ENCODE measurements at places on chromosomes 7 and 10.

- DNase-seq: no peak
These were observed 885 bp upstream of the NKX1-2 start for GRCh38 chr10:124450783-124451057.

- peak; percentile 79 for DNase-seq
These were observed 9.6 kb downstream of the TRIM56 start for GRCh38 chr7:101094791-101095375.

DNA sequence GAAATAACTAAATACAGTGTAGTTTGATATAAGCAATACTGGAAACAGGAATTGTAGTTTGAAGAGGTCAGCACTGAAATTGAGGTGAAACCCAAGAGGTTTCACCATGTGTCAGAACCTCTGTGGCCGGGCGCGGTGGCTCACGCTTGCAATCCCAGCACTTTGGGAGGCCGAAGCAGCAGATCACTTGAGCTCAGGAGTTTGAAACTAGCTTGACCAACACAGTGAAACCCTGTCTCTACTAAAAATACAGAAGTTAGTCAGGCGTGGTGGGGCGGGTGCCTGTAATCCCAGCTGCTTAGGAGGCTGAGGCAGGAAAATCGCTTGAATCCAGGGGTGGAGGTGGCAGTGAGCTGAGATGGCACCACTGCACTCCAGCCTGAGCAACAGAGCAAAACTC is 13.7 kb downstream of the AHCYL2 start:
- DNase-seq: no peak

GRCh38 chr7:47283497-47284131 is 298.3 kb downstream of the TNS3 start:
- DNase-seq: peak; percentile 63

GRCh38 chr10:38025283-38025682 is 14.8 kb downstream of the ZNF33A start:
- no peak for DNase-seq

- DNase-seq: no peak
These were observed 261.3 kb downstream of the TCERG1L start for GRCh38 chr10:131050162-131050766.

GRCh38 chr10:97279121-97279815 is 13.2 kb downstream of the ARHGAP19 start:
- no peak for DNase-seq

GRCh38 chr10:119734396-119735332 is 8.8 kb downstream of the INPP5F start:
- DNase-seq: no peak

DNA sequence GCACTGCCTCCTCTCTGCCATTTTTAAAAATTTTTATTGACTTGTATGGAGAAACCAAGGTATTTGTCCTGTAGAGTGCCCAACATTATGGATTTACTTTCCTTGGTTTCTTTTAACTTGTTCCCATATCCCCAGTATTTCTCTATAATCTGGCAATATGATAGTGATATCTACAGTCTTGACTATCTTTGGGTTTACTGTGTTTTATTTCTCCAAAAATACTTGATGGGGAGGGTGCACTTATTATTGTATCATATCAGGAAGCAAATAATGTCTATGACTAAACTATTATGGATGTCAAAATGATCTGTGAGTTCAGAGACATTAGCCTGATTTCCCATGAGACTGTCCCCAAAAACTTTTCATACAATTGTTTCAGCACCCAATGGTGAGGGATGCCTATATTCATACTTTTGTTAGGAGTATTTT is 6.6 kb downstream of the TFPI2 start:
- DNase-seq: no peak

- no peak for DNase-seq
These were observed 41.8 kb downstream of the PNLIPRP3 start for GRCh38 chr10:116469437-116469836.

GRCh38 chr7:96080027-96080426 is 241.9 kb downstream of the SLC25A13 start:
- no peak for DNase-seq

DNA sequence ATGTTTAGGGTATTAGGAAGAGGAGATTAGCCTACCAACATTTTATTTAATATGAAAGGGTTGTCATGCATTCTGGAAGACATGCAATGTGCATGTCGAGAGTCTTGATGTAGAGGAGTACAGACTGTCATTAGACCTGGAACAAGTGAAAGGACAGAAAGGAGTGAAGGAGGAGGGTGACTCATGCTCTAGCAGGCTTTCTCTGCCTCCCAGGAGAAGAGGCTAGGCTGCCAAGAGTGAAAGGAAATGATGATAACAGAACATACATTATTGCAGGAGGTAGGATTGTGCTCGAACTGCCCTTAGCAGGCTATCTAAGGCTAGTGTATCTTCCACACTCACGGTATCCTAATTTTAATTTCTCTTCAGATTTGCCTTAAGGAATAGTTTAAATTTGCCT is 228.8 kb downstream of the EXOC4 start:
- DNase-seq: peak; percentile 1

DNA sequence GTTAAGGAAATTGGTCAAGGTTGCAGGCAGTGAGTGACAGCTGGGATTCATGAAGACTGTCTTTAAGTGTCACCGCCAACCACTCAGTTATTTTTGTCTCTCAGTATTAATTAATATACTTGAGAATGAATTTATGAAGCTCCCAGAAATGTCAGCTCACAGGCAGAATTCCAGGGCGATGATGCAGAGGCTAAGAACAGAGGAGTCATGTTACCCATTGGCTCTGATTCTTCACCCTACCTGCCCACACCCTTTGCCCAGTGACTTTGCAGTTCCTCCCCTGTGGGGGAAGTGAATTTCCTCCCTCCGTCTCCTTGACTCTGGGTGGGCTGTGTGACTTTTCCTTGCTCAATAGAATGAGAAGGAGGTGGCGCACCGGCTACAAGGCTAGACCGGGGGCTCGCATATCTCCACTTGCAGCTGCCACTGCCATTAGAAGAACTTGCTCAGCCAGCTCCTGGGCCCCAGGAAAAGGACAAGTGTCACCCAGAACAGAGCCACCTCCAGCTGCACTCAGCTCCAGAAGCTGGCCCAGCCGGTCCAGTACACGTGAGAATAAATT is 157.1 kb upstream of the PRKCQ start:
- DNase-seq: peak; percentile 83

DNA sequence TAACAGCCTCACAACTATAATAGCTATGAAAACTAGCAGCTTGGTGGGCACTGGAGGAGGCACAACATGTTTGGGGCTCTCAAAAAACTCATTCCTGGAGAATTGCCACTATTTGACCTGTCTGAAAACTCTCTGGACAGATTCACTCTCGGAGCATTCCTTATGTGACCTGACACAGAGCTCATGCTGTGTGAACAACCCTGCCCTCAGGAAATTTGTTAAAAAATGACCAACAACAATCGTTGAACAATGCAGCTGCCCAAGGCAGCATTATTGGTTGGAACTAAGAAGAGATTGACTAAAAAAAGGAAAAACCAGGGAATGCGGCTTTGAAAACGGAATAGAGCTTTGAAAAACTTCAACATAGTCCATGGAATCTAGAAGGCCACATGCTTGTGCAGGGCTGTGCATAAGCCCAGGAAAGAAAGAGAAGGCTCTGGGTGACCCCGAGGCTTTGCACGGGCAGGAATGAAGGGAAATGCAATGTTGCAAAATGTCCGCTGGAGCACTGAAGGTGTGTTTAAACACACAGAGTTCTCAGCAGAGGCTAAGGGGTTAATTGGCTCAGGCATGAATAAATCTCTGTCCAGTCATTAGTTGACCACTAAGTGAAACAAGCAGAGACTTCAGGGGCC is 52.8 kb downstream of the NAMPT start:
- no peak for DNase-seq

DNA sequence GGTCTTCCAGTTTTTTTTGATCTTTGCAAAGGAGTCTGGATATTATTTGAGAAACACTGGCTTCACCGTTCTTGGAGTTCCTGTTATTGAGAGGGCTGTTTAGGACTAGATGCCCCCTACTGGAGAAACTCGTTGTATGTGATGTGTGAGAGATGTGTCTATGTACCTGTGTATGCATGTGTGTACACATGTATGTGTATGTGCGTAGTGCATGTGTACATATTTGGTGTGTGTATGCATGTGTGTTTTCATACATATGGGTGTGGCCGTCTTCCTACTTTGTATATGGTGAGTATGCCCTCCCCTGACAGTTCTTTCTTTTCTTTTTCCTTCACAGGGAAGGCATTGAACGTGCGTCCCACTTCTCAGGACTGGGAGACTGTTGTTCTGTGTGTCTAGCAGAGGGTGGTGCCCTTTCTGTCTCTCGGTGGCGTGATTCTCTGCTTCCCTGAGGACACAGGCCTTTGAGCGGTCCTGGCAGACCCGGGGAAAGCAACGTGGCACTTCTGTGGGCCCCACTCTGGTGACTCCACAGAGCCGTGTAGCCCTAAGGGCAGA is 3.0 kb upstream of the CALHM3 start:
- peak; percentile 88 for DNase-seq

GRCh38 chr7:75823198-75823910 is 9.7 kb upstream of the CCL24 start:
- no peak for DNase-seq

All from A549 (cell line).